ENCODE measurements at places on chromosomes 3 and 15. TPM values are rescaled to one million over a fixed set of nuclear protein-coding genes. Genes with fewer than 3 reads are reported as not detected.

- ATAC-seq, result peak; percentile 68
These were observed 155.8 kb downstream of the EPHA6 start for GRCh38 chr3:96970211-96970610.

DNA sequence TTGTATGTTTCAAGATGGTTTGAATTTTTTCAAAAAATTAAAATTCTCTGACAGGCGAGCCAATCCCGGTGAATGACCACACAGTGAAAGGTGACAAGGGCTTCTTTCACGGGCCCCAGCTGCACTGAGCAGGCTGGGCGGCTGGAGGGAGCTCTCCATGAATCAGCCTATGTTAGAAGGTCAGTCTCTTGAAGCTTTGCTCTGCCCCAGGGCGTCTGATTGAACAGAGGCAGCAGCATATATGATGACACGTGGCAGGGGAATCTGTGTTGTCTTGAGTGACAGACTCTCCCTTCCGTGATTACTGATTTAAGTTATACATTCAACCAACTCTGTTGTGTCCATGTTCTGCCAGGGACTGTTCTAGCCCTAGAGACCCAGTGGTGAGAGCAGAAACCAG is 51.5 kb downstream of the ISG20 start:
- no peak for ATAC-seq

- peak; percentile 62 for ATAC-seq
These were observed 638 bp downstream of the WDR5B start for GRCh38 chr3:122415104-122415744.

DNA sequence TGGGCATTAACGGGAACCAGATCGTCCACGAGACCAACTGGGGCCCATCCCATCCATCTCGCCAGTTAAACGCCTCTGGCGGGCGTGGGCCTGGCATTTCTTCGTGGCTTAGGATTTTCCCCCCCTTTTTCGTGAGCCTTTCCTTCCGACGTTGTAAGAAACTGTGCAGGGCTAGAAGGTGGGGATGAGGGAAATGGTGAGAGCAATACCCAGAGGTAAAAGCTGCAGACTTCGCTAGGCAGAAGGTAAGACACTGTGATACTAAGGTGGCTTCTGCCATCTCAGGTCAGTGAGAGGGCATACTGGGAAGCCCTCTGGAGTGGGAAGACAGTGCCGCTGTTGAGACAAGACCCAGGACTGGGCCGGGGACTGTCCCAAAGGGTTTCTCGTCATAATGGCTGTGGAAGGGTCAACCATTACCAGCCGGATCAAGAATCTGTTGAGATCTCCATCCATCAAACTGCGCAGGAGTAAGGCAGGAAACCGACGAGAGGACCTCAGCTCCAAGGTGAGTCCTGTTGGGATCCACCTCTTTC is 666 bp downstream of the MAPKBP1 start:
- peak; percentile 12 for ATAC-seq

DNA sequence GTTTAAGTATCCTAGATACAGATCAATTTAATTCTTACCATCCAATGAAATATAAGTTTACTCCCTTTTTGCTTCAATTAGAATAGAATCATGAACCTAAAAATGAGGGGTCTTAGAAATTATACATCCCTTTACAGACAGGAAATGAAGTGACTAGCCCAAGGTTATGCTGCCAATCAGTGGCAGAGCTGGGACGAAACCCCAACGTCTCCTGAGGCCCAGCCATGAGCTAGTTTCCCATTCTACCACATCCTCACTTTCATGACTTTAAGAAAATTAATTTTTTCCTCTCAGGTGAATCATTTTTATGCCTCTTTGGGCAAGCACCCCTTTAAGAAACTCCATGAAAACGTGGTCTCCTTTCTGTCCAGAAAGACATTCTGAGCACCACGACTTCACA is 11.2 kb downstream of the LRIG1 start:
- no peak for ATAC-seq

MRPS25 gene
- 46.4 TPM for total RNA-seq

- ATAC-seq, result no peak
These were observed 4.8 kb downstream of the LYSMD2 start for GRCh38 chr15:51732646-51733045.

DNA sequence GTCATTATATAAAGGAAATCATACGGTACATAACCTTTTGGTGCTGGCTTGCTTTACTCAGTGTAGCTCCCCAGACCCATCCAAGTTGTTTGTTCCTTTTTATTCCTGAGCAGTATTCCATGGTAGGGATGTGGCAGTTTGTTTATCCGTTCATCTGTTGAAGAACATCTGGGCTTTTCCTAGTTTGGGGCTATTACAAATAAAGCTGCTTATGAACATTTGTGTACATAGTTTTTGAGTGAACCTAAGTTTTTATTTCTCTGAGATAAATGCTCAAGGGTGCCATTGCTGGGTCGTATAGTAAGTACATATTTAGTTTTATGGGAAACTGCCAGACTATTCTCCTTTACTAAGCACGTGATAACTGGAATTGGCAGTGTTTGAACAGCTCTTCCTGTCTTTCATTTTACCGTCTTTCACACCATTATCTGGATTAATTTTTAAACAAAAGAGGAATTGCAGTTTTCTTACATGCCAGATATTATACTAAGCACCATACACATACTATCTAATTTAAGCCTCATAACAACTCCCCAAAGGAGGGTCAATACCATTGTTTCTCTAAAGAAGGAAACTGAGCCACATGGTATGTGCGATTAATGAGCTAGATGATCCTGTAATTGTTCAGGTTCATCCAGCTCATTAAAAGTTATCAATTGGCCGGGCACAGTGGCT is 85.6 kb downstream of the PTPRG start:
- ATAC-seq, result no peak

SLC9C1 gene
- not detected for total RNA-seq

DNA sequence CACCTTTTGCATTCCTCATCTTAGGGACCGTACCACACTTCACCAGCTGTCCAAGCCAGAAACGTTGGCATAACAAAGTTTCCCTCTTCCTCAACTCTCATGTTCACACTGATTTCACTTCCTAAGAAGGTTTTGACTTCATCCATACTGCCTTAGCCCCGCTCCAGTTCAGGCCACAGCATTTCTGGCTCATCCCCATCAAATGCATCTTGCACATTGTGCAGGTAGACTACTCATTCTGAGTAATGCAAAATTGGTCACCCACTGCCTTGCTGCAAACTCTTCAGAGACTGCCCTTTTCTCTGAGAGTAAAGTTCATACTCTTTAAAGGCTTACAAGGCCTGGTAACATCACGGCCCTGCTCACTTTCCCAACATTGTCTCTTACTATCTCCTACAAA is 8.8 kb downstream of the NUSAP1 start:
- ATAC-seq, result peak; percentile 17

GRCh38 chr3:177574222-177574856 is 377.1 kb upstream of the TBL1XR1 start:
- ATAC-seq, result peak; percentile 62

- ATAC-seq, result no peak
These were observed 41.1 kb upstream of the PLSCR5 start for GRCh38 chr3:146646261-146646660.

DNA sequence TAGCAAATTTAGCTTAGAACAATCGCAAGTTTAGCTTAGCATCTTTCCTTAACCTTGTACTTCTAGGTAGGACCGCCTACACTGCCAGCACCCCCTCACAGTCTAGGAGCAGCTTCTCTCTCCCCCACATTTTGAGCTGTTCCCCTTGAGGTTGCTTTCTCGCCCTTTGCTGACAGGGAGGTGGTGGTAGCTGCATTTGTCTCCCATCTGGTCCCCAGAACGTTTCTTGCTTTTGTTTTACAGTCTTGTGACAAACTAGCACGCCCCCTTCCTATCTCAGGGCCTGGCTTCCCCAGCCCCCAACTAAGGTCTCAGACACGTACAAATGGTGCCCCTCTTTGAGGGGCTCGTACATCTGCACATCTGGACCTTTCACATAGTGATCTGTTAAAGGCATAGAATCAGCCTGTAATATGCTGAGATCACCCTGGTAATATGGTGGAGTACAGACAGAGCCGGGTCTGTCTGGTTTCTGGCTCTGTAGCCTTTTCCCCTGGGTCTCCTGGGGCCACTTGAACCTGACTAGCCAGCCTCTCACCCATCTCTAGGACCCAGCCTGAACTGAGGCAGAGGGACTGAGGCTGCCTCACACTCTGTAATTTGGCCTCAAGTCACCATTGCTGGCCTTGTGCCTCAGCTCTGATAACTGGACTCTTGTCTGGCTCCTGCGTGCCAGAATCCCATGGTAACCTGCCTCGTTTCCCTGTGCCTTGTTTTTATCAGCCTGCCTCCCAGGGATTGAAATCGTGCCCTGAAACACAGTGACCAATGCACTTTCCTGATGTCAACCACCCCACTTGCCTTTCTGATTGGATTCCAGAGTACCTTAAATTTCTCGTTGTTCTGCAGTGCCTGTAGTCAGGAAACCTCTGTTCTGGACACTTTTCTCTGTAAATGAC is 27.7 kb downstream of the CRTC3 start:
- peak; percentile 22 for ATAC-seq

- ATAC-seq, result peak; percentile 37
These were observed 77.7 kb downstream of the OCA2 start for GRCh38 chr15:28021281-28022039.

DNA sequence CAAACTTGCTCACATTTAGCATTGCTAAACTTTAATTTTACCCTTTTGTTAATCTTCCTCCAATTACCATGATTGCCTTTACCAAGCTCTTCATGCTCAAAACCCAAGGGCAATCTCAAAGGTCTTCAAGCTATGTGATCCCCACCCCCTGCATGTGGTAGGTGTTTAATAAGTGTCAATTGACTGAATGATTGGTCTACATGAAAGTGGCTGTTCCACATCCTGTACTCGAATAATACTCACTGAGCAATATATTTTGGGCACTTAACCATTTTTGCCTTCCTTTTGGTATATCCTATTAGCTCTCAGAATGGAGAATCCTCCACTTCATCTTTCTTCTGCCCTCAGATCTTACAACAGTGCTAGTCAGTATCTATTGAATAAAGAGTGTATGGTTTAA is 17.1 kb downstream of the RBMS3 start:
- ATAC-seq, result no peak

DNA sequence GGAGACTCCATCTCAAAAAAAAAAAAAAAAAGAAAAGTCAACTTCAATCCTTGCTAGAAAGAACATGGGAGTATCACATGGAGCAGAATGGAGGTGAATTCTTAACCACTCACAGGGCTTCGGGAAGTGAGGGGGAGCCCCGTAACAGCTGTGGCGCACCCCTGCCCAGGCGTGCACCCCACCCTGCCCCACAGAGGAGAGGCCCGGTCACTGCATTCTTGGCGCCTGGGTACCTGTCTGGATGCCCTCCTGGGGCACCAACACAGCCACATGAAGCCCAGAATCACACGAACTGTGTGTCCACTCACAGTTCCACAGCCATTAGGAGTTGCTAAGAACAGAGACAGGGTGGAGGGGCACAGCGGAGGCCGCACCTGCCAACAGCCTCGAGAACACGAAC is 51.8 kb downstream of the NIPA2 start:
- no peak for ATAC-seq

- ATAC-seq, result no peak
These were observed 595.2 kb upstream of the TBL1XR1 start for GRCh38 chr3:177792311-177793030.

NOX5 gene
- 0.44 TPM for total RNA-seq

DNA sequence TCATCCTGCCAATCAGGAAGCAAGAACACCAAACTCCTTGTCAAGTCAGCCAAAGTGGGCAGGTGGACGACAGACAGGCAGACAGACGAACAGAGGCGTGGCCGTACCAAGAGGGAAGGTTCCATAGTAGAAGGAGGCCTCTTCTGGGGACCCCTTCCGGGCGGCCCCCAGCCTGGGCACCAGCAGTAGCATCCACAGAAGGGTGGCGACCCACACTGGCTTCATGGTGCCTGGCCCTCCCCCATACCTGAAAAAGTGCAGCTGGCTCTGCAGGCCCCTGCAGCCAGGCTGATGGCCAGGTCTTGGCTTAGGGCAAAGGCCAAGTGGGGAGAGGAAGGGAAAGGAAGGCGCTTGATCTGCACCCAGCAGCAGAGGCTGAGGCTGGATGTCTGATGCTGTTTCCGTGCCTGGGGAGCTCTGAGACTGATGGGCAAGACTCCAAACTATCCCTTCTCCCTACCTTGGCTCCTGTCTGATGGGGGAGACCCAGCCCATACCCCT is 607 bp downstream of the LCTL start:
- no peak for ATAC-seq

DNA sequence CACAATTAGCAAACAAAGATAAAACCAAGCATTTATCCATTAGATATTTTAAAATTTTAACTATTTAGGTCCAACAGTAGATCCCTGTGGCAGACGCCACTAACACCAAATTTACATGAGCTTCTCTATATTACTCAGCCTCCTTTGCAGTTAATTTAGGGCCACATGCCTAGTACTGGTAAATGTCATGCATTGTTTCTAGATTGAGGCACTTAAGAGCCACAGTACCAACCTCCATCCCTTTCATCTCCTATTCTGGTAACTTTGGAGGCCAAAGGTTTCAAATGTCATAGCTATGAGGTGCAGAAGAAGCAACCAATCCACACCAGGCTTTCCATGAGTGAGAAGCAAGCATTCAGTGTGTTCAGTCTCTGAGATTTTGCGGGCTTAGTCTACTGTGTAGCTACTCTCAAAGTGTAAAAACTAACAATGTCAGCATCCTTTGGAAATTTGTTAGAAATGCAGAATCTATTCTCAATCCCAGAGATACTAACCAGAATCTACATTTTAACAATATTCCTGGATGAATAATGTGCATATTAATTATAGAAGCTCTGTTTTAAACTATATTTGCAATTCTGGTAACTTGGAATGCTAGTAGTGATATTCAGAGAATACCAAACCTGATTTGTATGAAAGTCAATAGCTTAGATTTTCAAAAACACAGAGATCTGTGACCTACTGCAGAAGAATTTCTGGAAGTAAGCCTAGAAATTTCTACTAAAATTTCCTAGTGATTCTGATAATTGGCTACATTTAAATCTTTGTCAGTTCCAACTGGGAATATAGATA is 206.3 kb upstream of the CD96 start:
- no peak for ATAC-seq

DNA sequence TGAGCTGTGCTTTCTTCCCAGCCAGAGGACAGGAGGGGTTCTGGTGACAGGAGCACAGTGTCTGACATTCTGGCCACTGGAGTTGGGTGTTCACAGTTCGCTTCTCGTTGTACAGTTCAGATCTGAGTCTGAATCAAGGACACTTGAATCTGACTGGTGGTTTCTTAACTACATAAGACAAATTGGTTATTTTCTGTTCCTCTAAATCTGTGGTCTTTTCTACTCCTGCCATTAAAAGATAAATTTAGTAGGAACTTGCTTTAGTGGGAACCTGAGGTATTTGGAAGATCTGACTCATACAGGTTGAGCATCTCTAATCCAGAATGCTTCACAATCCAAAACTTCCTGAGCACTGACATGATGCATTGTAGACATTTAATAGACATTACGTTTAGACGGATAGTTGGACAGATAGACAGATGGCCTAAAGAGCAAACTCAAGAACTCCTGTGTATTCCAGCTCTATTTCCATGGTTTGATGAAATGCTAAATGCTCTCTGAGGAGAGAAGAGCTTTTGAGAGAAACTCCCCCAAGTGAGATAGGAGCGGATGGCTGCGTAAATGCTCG is 71.0 kb downstream of the CCK start:
- ATAC-seq, result no peak

MITF gene
- 2.1 TPM for total RNA-seq

BNIP2 gene
- total RNA-seq, result 39.9 TPM
